Activated T-cell treated with anti-CD3 and anti-CD28 coated beads, Interleukin-2, amount 50 U/mL, for 72 hours (primary cell): ENCODE measurements at places on chromosomes 4 and X.
A peak's percentile ranks its signal among the peaks of the same experiment; 100 is the strongest.

DNA sequence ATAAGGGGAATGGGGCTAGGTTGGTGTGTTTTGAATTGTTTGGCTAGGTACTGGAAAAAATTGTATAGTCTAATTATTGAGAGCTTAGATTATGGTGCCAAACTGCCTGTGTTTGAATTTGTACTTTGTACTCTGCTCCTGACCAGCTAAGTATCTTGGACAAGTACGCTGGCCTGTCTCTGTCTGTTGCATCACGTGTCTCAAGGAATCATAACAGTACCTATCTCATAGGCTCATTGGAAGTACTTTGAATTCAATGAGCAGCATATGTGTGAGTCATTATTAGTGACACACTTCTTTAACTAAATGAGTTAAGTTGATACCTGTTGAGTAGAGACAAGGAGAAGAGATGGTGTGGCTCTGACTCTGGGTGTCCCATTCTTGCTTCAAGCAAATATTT is 69.5 kb upstream of the MND1 start:
- DNase-seq = no peak

DNA sequence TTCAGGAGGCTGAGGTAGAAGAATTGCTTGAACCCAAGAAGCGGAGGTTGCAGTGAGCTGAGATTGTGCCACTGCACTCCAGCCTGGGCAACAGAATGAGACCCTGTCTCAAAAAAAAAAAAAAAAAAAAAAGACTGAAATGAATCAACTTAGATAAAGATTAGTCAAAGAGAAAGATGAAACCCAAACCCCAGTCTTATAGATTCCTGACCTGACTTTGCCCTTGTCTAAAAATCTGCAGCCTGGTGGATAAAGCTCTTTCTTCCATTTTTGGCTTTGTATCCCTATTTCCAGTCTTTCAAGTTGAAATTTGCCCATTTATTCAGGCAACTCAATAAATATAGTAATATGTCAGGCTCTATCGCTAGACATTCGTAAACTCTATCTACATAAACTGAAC is 39.3 kb upstream of the SPINK2 start:
- no peak for DNase-seq

GRCh38 chrX:138925330-138925729 is 213.8 kb upstream of the FGF13 start:
- DNase-seq = no peak

DNA sequence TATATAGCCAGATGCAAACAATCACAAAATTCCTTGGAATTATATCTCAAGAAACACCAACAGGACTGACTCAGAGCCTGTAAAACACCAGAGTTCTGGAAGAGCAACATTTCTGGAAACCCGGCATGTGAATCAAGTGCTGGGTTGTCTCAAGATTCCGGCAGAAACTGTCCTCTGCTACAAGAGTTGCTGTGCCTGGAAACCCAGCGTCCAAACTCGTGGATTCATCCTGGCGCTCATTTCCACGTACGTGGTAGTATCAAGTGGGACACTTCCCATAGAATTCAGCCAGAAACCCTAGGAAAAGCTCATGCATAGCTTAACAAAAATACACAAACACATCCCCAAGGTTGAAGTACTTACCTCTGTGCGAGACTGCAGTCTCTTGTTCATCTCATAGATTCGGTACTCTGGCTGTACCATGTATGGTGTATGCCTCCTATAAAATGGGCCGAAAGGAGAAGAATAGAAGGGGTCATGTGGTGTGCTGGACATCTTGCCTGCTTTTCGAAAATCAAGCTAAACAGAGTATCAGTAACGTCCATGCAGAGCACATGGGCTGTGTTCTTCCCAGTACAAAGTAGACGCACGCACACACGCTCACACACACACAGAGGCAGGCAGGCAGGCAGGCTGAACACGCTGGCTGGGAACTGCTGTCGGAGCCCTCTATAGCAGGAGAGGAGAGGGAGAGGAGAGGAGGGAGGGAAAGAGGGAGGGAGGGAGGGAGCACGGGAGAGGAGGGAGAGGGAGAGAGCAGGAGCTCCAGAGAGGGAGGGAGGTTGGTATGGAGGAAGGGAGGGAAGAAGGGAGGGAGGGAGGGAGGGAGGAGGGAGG is at the start of gene LDB2:
Gene LDB2 (minus strand): TSS at position 655 of the 837 bp plus-strand sequence.
- DNase-seq = no peak

GRCh38 chrX:46236411-46236810 is 308.8 kb downstream of the ZNF674 start:
- no peak for DNase-seq

DNA sequence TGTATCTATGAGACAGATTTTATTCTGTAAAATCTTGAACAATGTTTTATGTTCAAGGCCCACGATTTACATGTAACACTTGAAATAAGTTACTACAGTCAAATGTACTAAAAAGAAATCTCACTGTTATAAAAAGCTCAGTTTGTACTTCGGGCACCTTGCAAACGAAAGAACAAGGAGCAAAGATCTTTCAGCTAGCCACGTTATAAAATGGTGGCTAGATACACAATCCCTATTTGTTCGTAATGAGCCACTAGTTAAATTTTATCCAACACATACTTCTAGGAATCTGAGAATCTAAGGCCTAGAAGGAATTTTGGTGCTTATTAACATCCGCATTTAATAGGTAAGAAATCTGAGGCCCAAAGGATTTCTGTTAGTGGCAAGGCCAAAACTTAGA is 2.5 kb downstream of the ARHGEF9 start:
- no peak for DNase-seq

- DNase-seq = no peak
These were observed 661.5 kb upstream of the FRG1 start for GRCh38 chr4:189279188-189279587.

DNA sequence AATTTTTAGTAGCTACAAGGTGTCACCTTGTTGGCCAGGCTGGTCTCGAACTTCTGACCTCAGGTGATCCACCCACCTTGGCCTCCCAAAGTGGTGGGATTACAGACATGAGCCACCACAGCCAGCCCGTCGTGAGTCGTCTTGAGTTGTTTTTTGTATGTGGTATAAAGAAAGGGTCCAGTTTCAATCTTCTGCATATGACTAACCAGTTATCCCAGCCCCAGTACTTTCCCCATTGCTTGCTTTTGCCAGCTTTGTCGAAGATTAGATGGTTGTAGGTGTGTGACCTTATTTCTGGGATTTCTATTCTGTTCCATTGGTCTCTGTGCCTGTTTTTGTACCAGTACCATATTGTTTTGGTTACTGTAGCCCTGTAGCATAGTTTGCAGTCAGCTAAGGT is 105.9 kb downstream of the OR13H1 start:
- DNase-seq = no peak

DNA sequence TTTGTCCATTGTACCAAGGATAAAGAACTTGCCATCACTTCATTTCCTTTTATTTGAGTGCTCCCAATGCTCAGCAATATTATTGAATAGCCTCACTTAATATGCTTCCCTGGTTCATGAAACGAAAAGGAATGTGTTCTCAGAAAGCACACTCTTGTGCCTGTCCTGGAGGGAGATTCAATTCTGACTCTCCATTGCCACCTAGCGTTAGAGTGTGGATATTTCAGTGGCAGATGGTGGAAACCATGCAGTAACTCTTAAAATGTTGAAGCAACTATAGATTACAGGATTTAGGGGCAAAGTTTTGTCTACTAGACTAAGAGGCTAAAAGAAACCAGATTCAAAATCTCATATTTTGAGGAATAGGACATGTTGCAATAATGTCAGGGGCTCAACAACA is 36.0 kb downstream of the GAB3 start:
- peak; percentile 39 for DNase-seq

- no peak for DNase-seq
These were observed 190.1 kb upstream of the GNPDA2 start for GRCh38 chr4:44916411-44916810.

- no peak for DNase-seq
These were observed 69.1 kb downstream of the TMA16 start for GRCh38 chr4:163563592-163563991.

DNA sequence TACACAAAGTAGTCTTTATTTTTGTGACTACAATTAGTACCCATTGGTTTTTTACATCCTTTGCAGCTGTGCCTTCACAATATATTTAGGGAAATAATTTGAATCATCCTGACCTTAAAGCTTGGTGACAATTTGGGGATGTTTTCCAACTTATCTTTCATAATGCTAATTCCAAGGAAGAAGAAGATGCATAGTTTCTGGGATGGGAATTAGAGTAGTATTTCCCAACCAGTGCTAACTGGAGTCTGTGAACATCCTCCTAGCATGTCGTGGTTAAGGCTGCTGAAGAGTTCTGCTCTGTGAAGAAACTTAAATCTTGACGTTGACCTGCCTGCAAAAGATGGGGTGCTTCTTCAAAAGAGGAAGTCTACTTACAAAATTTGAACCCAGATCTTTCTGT is 173.5 kb downstream of the ANK2 start:
- DNase-seq = no peak

GRCh38 chr4:17786567-17786966 is 5.1 kb upstream of the FAM184B start:
- no peak for DNase-seq

DNA sequence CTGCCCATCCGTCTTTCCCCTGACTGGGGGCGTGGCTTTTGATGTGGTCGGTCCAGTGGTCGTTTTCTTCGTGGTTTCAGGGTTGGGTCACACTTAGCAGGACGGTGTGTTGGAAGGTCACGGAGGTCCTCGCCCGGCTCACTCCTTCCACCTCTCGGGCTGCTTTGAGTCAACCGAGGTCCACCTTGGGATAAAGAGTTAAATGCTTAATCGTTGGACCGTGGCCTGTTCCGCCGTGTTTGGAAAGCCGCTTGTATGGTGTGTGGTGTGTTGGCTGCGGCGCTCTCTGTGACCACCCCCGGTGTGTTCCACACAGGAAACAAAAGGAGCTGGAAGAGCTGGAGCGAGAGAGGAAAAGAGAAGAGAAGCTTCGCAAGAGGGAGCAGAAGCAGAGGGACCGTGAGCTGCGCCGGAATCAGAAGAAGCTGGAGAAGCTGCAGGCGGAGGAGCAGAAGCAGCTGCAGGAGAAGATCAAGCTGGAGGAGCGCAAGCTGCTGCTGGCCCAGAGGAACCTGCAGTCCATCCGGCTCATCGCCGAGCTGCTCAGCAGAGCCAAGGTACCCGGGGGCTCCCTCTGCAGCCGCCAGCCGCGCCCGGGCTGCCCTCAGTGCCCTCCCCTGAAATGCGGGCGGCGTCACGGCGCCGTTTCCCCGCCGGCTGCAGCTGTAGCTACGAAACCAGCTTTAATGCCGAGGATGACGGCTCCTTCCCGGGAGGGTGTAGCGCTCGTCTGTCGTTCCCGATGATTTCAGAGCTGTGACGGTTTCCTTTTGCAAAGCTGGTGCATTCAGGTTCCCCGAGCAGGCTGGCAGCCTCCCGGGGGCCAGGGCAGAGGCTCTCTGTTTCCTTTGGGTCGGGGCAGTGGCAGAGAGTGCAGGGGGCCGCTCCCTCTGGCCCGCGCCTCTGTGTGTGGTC is 7.7 kb downstream of the AKAP17A start:
- DNase-seq = no peak

DNA sequence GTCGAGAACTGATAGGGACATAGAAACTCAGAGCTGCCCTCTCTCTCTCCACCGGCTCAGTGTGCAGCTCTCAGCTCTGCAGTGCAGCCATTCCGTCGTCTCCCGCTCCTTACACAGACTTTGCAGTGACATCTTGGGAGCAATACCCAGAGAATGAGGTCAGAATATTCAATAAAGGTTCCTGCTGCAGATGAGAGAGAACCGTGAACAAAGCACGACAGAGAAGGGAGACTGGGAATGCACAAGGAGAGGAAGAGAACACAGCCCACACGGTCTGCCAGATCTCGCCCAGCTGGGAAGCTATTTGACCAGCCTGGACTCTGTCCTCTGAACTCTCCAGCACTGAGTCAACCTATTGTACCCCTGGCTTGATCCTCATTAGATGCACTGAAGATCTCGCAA is 118.0 kb upstream of the PPARGC1A start:
- DNase-seq = no peak

- DNase-seq = peak; percentile 40
These were observed 20.9 kb upstream of the MTM1 start for GRCh38 chrX:150547375-150548115.

DNA sequence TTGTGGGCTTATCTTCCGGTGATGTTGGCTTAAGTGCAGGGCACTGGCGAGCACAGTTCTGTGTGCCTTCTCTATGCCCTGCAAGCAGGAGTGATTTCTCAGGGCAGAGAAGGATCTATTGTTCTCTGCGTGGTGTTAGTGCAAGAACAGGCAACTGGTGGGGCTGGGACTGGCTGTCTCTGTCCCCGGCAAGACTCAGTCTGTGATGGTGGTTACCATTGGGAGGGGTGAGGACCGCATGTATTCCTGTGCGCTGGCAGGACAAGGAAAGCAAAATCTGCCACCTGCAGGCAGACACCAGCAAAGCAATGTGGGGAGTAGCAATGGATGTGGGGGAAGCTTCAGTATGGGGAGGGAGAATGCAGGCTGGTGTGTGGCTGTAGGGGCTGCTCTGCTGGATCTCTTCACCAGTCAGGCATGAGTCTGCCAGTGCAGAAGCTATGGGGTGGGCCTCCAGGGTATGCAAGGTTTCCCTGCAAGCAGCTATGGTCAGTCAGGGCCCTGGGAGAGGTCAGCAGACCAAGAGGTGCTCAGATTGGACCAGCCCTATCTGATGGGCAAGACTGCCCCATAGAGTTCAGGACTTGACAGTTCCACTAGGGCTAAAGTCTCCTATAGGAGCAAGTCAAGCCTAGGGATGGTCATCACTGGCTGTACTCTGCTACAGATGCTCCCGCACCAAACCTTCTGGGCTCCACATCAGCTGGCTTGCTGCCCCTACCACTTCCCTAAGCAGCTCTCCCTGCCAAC is 16.8 kb downstream of the PF4 start:
- DNase-seq = no peak

DNA sequence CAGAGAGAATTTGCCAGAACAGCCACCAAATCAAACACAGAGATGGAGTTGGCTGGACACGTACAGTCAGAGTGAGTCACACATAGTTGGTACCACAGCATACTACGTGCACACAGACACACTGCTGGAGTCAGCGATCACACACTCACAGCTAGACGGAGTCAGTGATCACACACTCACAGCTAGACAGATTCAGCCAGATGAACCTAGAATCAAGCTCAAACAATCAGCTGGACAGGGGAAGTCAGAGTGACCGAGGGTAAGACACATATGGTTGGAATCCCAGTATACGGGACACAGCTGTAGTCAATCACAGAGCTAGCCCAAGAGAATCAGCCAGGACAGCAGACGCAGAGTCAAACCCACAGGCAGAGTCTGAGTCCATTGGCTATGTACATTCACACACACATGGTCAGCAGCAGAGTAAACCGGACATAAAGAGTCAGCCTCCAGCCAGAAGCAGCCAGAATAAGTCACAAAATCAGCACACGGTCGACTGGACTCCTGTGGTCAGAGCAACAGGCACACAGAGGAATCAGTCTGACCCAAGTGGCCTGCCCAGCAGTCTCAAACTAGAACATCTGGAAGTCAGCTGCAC is 4.6 kb downstream of the SLC38A5 start:
- DNase-seq = no peak

GRCh38 chr4:99824070-99824599 is 7.5 kb downstream of the DAPP1 start:
- no peak for DNase-seq

- DNase-seq = no peak
These were observed 31.5 kb downstream of the CASP3 start for GRCh38 chr4:184617600-184618196.

GRCh38 chrX:46814966-46815365 is 21.9 kb upstream of the RP2 start:
- no peak for DNase-seq

GRCh38 chrX:120456973-120457372 is 12.1 kb downstream of the LAMP2 start:
- no peak for DNase-seq
